Activated CD4-positive, alpha-beta T cell treated with anti-CD3 and anti-CD28 coated beads for 1 hour (primary cell): ENCODE measurements at places on chromosomes 16 and 17.

GRCh38 chr17:54524501-54524900 is 376.2 kb upstream of the TOM1L1 start:
- DNase-seq = no peak

DNA sequence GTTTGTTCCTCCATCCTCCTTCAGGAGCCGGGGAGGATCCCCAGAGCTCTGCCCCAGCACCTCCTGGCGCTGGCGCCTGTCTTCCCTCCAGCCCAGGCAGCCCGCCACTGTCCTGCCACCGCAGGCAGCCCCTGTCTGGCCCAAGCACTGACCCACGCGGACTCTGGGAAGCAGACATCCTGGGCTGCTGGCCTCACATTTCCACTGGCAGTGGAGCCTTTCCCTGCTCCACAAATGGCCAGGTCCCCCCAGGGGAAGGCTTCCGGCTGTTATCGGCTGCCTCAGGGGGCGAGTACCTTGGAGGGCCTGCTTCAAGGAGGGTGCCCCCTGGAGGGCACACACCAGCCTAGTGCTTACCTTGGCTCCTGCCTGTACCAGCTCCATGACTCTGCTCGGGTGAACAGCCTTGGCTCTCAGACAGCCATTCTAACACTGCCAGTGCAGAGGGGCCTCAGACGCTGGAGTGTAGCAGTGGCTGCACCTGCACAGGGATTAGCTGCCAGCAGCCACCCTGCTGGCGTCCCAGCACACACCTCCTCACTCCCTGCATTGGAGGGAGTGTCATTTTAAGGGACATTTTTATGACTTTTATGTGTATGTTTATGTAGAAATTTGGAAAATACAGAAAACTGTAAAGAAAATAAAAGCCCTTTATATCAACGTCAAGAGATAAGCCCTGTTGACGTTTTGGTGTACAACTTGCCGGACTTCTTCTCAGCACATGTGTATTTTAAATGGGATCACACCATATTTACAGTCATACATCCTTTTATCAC is 21.0 kb downstream of the ACE start:
- DNase-seq = no peak

- no peak for DNase-seq
Measured at GRCh38 chr16:67105881-67106280, 3.9 kb upstream of the PHAF1 start.

GRCh38 chr17:77288115-77288619 is 147.4 kb downstream of the SEC14L1 start:
- DNase-seq = no peak

GRCh38 chr17:69470702-69471101 is 56.2 kb downstream of the MAP2K6 start:
- no peak for DNase-seq
